ENCODE measurements at places on chromosomes 16 and 17. TPM values are rescaled to one million over a fixed set of nuclear protein-coding genes. Genes with fewer than 3 reads are reported as not detected.

CLEC18A gene
- total RNA-seq: 5.4 TPM

SNAI3 gene
- 0.79 TPM for total RNA-seq

VKORC1 gene
- 70.1 TPM for total RNA-seq

DNA sequence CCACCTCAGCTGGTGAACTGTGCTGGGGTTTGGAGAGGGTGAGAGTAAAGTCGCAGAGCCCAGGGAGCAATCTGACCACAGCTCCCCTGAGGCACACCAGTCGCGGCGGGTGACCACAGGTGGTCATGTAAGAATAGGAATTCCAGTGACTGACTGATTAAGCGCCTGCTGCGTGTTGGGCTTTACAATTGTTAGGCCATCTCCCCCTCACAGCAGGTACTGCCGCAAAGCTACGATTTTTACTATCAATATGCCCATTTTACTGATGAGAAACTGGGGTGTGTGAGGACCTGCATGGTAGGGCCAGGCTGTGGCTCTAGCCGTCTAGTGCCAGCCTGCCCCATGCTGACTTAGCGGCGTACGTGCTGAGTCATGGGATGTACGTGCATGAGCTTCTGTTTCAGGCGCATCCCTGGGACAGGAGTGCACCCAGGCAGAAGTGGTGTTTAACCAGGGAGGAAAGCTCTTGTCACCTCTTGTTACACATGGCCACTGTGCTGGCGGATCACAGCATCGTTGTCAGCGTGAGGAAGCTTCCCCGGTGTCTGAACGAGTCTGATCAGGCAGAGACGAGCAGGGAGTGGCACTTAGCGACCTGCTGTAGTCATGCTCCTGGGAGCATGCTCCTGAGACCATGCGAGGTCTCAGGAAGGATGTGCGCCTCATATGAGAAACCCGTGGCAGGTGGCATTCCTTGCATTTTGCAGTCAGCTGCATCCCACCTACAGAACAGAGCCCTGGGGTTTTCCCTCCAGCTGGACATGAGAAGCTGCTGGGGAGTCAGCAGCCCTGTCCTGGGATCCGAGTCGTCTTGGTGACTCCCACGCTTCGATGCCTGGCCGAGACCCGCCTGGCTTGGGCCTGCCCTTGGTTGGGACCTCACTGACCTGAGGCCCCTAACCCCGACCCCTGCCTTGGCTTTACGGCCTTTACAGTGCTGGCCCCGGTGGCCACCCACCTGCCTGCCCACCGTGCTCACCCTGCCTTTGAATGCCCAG, 163.7 kb upstream of the CHMP6 start:
- no peak overlapping the region for H3K4me3 ChIP-seq
- no peak overlapping the region for H3K27ac ChIP-seq
- peaks cover 18% of the 10 kb centered on the region for H3K4me1 ChIP-seq
- peaks cover 4% of the 10 kb centered on the region for H3K36me3 ChIP-seq

- DNase-seq: no peak
- H3K27me3 ChIP-seq: peaks cover 65% of the 10 kb centered on the region
- H3K4me3 ChIP-seq: no peak overlapping the region
- H3K4me1 ChIP-seq: no peaks in the 10 kb centered on the region
- peaks cover 5% of the 10 kb centered on the region for H3K36me3 ChIP-seq
- no peak overlapping the region for H3K27ac ChIP-seq
Measured at GRCh38 chr17:40810494-40810893, 10.7 kb upstream of the KRT28 start.

- H3K36me3 ChIP-seq: peaks cover 4% of the 10 kb centered on the region
Measured at GRCh38 chr17:3669085-3669347, 404 bp downstream of the EMC6 start.

- no peaks in the 10 kb centered on the region for H3K36me3 ChIP-seq
- H3K4me1 ChIP-seq: no peaks in the 10 kb centered on the region
- no peak for DNase-seq
- no peak overlapping the region for H3K4me3 ChIP-seq
Measured at GRCh38 chr16:88973415-88974050, 3.5 kb downstream of the CBFA2T3 start.

GRCh38 chr17:78112518-78113471, 15.8 kb downstream of the TMC6 start:
- H3K4me3 ChIP-seq: no peak overlapping the region
- DNase-seq: peak; percentile 90
- H3K27me3 ChIP-seq: no peaks in the 10 kb centered on the region
- H3K27ac ChIP-seq: peak overlapping the region; percentile 67

GRCh38 chr17:10127819-10128425, 70.5 kb downstream of the GAS7 start:
- peaks cover 8% of the 10 kb centered on the region for H3K27me3 ChIP-seq
- peak overlapping the region; percentile 69 for H3K27ac ChIP-seq
- H3K36me3 ChIP-seq: no peaks in the 10 kb centered on the region
- peak overlapping the region; percentile 58 for H3K4me3 ChIP-seq
- H3K4me1 ChIP-seq: peaks cover 25% of the 10 kb centered on the region

GRCh38 chr16:82848013-82848412, 221.2 kb downstream of the CDH13 start:
- DNase-seq: no peak
- H3K27me3 ChIP-seq: no peaks in the 10 kb centered on the region
- no peaks in the 10 kb centered on the region for H3K4me1 ChIP-seq
- no peak overlapping the region for H3K27ac ChIP-seq
- no peak overlapping the region for H3K4me3 ChIP-seq

- no peak overlapping the region for H3K27ac ChIP-seq
- no peak for DNase-seq
- no peaks in the 10 kb centered on the region for H3K27me3 ChIP-seq
- H3K36me3 ChIP-seq: no peaks in the 10 kb centered on the region
Measured at GRCh38 chr17:72274614-72275013, 153.8 kb downstream of the SOX9 start.

- H3K27me3 ChIP-seq: no peaks in the 10 kb centered on the region
- no peaks in the 10 kb centered on the region for H3K36me3 ChIP-seq
- no peaks in the 10 kb centered on the region for H3K4me1 ChIP-seq
- no peak overlapping the region for H3K27ac ChIP-seq
- no peak overlapping the region for H3K4me3 ChIP-seq
Measured at GRCh38 chr16:35450648-35451047, 1991.2 kb downstream of the TP53TG3F start.

Data from type B pancreatic cell (in vitro differentiated cells).